ENCODE measurements at places on chromosomes 16 and 17.

- no peak for DNase-seq
These were observed 10.0 kb downstream of the CEP295NL start for GRCh38 chr17:78892936-78893379.

- DNase-seq = no peak
These were observed 6.7 kb upstream of the CAPN15 start for GRCh38 chr16:520847-521246.

GRCh38 chr16:3645504-3646347 lies 8.8 kb upstream of the DNASE1 start:
- no peak for DNase-seq

DNA sequence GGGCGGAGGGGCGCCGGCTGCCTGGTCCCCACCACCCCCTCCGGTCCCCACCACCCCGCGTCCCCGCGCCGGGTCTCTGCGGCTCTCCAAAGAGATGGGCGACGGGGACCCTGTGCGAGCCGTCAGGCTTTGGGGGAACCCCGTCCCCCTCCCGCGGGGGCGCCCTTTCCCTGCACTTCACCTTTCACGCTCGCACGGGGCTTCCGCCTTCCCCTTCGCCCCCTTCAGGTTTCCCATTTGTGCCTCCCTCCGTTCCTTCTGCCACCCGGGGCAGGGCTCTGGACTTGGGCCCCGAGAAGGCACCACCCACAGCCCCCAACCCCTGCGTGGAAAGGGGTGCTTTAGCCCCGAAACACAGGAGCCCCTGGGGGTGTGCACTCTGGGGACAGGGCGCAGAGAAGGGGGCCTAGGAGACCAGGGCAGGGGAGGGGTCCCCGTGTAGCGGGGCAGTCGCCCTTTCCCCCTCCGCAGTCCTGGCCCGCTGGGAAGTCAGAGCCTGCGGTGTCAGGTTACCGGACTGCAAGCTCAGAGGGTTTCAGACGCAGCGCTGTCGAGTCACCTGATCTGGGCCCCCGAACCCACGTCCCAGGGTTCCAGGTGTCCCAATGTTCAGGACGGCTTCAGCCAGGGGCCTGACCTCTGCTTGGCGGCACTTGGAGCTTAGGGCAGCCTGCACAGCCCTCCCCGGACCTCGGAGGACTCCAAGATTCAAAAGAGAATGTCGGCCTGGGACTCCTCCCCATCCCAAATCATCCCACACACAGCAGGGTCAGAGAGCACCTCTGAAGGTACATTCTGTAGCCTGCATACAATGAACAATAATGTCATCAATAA lies 6.7 kb upstream of the CCDC92B start:
- DNase-seq = no peak

- DNase-seq = no peak
These were observed 844.7 kb upstream of the SOX9 start for GRCh38 chr17:71276079-71276478.

- no peak for DNase-seq
These were observed 26.1 kb downstream of the CDR2 start for GRCh38 chr16:22348291-22348690.

GRCh38 chr16:85537331-85537788 lies 75.8 kb upstream of the GSE1 start:
- DNase-seq = no peak

GRCh38 chr17:64240741-64241347 lies 22.2 kb downstream of the TEX2 start:
- DNase-seq = peak; percentile 30

DNA sequence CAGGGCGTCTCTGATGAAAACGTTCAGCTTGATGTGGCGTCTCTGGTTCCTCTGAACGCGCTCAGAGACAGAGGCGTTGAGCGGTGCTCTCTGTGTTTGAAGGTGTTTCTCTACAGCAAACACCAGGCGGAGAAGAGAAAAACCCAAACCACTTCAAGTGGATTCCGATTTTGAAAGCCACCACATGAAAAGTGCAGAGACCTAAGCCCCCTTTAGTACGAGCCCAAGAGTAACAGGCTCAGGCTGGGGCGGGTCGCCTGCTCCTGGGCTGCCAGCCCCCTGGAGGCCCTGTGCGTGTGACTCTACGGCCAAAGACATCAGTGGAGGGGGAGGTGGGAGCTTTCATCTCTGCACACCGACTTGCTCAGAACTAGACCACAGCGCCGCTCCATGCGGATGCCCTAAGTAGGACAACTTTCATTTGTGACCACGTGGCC lies 328.4 kb downstream of the MAF start:
- DNase-seq = no peak

DNA sequence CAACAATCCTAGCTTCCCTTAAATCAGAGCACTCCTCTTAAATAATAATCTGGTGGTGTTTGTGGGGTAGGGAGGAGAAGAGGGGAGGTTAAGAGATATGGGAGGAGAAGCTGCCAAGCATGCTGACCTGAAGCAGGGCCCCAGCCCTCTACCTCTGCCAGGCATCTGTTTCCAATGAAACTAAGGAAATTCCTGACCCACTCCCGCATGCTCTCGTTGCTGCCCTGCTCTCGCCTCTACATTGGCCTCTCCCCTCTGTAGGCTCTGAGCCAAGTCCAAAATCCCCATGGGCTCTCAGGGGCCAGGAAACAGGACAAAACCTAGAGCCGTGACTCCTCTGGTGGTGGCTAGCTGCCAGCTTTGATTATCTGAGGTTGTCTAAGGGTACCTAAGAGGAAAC lies 559.5 kb upstream of the CDH11 start:
- no peak for DNase-seq

GRCh38 chr17:49338883-49339282 lies 23.2 kb downstream of the ZNF652 start:
- DNase-seq = no peak

DNA sequence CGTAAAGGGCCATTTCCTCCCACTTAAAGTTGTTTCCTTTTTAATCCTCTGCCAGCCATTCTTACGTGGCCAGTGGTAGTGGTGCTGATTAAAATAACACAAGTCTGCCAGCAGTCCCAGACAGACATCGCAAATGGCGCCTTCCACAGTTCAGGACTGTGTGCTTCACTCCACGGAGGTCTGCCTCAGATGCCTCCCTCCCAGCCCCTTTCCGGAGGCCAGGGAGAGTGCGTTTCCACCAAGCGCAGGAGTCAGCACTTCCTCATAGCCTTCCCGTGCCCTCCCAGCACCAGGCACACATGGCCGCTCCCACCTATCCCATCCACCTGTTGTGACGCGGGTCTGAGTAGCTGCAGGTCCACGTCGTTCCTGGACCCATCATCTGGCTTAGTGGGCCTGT lies 205.6 kb downstream of the RPTOR start:
- no peak for DNase-seq

GRCh38 chr17:34633351-34633750 lies 54.0 kb downstream of the TMEM132E start:
- DNase-seq = peak; percentile 21

- no peak for DNase-seq
These were observed 10.8 kb upstream of the HASPIN start for GRCh38 chr17:3712811-3713463.

GRCh38 chr17:2980904-2981246 lies 82.5 kb downstream of the OR1D5 start:
- no peak for DNase-seq

DNA sequence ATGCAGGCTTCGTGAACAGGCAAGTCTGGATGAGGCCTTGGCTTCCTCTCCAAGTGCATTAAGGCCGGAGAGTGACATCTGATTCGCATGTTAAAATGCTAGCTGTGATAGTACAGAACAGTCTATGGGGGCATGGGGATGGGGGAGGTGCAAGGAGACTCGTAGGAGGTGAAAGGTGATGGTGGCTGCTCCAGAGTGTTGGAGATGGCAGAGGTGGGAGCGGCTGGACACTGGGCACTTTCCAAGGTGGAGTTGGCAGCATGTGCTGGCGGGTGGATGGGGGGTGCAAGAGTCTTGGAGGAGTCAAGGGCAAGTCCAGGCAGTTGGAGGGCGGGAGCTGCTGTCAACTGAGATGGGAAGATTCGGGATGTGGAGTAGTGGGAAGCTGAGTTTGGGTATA lies 350.9 kb upstream of the TNRC6C start:
- no peak for DNase-seq

GRCh38 chr16:17348042-17348783 lies 122.5 kb downstream of the XYLT1 start:
- DNase-seq = no peak

GRCh38 chr17:48814504-48814903 lies 2.5 kb downstream of the TTLL6 start:
- peak; percentile 13 for DNase-seq

GRCh38 chr16:1167276-1168107 lies 14.6 kb downstream of the CACNA1H start:
- DNase-seq = peak; percentile 69

DNA sequence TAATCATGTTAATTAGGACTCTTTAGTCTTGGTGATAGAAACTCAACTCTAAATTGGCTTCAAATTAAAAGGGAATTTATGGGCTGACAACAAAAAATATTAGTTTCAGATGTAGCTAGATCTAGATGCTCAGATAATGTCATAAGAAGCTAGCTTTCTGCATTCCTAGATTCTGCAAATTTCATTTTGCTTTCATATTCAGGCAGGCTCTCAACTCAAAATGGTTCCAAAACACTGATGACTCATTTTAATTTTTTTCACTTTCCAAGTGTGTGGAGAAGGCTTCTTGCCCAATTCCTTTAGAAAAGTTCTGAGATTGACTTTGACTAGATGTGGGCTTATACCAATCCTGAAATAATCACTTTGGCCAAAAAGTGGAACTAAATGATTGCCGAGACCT lies 236.7 kb upstream of the GOT2 start:
- no peak for DNase-seq

DNA sequence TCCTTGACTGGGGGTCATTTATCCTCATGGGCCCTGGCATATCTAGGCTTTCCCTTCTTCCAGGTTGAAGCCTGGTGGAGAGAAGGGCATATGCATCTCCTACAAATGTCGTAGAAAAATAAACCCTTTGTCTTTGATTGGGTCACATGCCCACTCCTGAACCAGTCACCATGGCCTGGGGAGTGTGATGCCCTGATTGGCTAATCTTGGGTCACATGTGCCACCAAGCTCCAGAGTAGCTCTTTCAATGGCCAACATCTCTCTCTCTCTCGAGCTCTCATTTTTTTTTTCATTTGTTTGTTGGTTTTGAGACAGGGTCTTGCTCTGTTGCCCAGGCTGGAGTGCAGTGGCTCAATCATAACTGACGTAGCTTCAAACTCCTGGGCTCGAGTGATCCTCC lies 5.6 kb upstream of the XPO6 start:
- no peak for DNase-seq

GRCh38 chr17:12842936-12843335 lies 53.6 kb downstream of the ARHGAP44 start:
- no peak for DNase-seq

GRCh38 chr17:19739241-19740201 lies 8.6 kb downstream of the ALDH3A1 start:
- no peak for DNase-seq

Data from head of caudate nucleus (tissue), 42 donors.